ENCODE measurements at places on chromosomes 5 and 9.

- peak; percentile 72 for DNase-seq
These were observed 39.2 kb downstream of the TLE4 start for GRCh38 chr9:79610791-79611614.

- DNase-seq: no peak
These were observed 39.8 kb downstream of the AK8 start for GRCh38 chr9:132838291-132838690.

GRCh38 chr9:128118971-128119665, 8.4 kb downstream of the PTGES2 start:
- no peak for DNase-seq

GRCh38 chr5:172113036-172113435, 75.0 kb downstream of the STK10 start:
- no peak for DNase-seq

- no peak for DNase-seq
These were observed 22.7 kb downstream of the KLF4 start for GRCh38 chr9:107466826-107467225.
